ENCODE measurements at places on chromosomes 16 and 17. TPM values are rescaled to one million over a fixed set of nuclear protein-coding genes. Genes with fewer than 3 reads are reported as not detected.

Gene PIGL
- total RNA-seq, result 15.9 TPM

Gene NAGS
- 3.2 TPM for total RNA-seq

Gene ZFHX3
- total RNA-seq, result 3.0 TPM

Gene PPP1R1B
- total RNA-seq, result not detected

Gene ZG16B
- total RNA-seq, result 1.5 TPM

Gene MT1F
- total RNA-seq, result 0.32 TPM

Gene KCNJ18
- not detected for total RNA-seq

Gene NPIPB6
- total RNA-seq, result not detected

Gene LDHD
- 1.4 TPM for total RNA-seq

Gene CRHR1
- not detected for total RNA-seq

All from epithelial cell of umbilical artery (primary cell).